ENCODE measurements at places on chromosomes 6 and 20. TPM values are rescaled to one million over a fixed set of nuclear protein-coding genes. Genes with fewer than 3 reads are reported as not detected.

Gene PKIB
- 1.6 TPM for polyA plus RNA-seq

Gene ULBP3
- 10.6 TPM for polyA plus RNA-seq

Gene TGM2
- 34.1 TPM for polyA plus RNA-seq

Gene SNAI1
- 10.0 TPM for polyA plus RNA-seq

Gene PTPRT
- polyA plus RNA-seq, result 1.0 TPM

Gene HLA-A
- 174 TPM for polyA plus RNA-seq

Gene PGBD1
- polyA plus RNA-seq, result 11.8 TPM

Gene HLA-DRA
- 87.9 TPM for polyA plus RNA-seq

Gene TTLL9
- polyA plus RNA-seq, result 3.2 TPM

Gene SLC35D3
- polyA plus RNA-seq, result 0.14 TPM

Gene LY86
- polyA plus RNA-seq, result 1.2 TPM

Measured in right renal pelvis (tissue), 4 donors.